ENCODE measurements at places on chromosomes 4 and X.

- peak; percentile 52 for DNase-seq
Observed at GRCh38 chr4:184745831-184746795, 12.2 kb upstream of the CENPU start.

DNA sequence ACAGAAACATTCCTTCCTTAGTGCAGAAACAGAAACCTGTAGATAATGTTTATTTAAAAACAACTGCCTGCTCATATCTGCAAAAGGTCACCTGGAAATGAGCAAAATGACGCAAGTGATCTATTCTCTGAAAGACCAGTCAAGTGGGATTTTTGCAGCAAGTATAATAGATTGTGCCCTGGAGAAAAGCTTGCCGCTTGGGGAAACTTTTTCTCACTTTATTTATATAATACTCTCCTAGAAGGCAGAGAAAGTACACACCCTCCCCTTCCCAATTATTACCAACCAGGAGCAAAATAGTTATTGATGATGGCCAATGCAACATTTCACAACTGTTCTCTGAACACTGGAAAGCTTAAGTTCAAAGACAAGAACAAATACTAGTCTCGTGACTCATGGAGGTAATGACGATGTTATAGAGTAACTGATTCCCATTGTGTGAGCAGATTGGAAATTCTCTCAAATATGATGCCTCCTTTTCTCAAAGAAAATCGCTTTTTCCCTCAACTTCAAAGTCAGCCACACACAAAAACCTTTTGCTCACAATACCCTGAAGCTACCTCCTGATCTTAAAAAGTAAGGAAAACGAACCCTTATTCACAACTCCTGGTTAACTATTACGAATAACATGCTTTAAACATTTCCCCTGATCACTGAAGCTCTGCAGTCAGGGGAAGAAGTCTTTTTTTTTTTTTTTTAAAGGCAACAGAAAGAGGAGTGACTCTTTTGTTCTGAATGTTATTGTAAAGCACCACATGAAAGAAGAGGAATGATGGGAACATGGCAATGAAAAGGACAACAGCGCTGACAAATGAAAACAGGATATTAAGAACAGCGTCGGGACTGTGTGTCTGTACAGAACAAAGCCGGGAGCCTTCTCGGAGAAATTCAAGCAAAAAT, 41.0 kb downstream of the MID1 start:
- no peak for DNase-seq

DNA sequence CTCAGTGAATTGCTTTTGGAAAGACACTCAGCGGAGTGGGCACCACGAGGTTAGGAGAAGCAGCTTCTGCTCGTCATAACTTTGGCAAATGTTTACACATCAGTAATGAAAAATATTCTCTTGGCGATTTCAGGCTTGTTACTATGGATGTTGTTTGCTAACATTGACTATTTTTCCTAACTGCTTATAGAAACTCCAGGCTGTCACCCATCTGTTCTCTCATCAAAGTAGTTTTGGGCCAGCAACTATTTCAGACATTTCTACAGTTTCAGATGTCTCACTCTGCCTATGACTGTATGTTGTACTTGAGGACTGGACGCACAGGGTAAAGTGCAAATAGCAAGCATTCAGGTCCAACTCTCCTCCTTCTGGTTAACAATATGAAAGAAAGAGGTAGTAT, 346.7 kb downstream of the TRIML1 start:
- no peak for DNase-seq

DNA sequence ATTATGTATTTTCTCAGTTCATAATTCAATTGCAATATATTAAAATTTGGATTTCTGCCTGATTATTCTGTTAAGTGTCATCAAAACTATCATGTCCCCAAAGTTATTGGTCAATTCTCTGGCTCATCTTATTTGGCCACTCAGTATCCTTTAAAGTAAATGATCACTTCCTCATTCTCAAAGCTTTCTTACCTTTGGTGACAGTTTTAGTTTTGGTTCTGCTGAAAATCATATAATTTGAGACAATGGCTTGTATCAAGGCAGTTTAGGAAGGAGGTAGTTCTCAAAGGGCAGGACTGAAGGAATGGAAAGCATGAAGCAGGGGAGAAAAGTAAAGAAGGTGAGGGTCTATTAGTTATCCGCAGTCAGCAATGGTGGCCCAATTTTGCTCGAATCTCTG, 1832.1 kb downstream of the ARAP2 start:
- DNase-seq = no peak

DNA sequence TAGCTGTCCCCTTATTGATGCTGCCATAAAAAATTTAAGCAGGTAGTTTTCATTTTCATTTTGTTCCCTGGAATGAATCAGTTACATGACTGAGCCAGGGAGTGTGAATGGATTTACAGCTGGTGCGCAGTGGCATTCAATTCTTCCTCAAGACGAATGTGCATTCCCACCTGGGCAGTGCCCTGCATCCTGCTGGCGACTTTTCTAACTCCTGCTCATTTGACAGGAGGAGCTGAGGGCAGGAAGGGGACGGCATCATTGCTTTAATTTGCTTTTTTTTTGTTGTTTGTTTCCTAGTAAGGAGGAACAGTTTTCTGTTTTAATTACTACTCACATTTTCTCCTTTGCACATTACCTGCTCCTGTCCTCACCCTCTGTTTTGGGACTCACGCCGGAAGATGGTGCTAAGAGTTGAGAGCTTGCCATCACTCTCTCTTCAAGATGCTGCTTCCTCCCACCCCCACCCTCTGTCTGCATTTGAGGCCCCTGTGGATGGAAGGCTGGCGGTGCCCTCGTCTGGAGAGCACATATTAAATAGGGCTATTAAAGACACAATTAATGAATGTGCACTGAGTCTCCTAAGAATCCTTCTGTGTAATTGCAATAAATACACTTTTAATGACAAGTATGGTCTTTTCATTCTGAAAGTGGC, 35.8 kb downstream of the PSAPL1 start:
- DNase-seq = no peak

DNA sequence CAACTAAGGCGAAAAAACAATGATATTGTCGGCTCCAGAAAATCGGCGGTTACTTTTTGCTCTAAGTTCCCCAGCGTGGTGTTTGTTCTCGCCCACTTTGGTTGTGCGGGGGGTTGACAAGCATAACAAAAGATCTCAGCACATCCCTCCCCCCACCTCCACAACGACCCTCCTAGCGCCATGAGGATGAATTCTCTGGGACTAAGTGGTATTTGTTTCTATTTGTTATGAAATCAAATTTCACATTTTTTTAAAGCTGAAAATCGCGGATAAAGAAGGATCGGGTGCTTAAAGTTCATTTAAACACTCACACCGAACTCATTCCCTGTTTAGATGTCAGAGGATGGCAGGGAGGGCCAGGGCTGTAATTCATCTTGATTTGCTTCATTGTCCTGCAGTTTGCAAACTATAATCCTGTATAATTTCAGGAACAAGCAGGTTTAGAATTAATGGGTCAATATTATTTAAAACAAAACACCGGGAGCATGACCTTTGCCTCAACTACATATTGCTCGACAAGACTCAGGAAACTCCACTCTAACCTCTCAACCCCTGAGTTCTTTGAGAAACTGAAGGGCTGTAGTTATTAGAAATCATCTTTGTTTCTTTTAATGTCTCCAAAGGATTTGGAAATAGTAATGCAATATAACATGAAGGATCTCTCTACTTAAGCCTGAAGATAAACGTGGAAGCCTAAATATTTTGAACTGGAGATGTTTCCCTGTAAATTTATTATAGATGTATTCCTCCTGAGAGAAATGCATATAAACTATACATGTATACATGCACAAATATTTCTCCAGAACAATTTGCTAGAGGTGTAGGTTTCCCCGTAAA, 6.4 kb downstream of the PITX2 start:
- DNase-seq = no peak

DNA sequence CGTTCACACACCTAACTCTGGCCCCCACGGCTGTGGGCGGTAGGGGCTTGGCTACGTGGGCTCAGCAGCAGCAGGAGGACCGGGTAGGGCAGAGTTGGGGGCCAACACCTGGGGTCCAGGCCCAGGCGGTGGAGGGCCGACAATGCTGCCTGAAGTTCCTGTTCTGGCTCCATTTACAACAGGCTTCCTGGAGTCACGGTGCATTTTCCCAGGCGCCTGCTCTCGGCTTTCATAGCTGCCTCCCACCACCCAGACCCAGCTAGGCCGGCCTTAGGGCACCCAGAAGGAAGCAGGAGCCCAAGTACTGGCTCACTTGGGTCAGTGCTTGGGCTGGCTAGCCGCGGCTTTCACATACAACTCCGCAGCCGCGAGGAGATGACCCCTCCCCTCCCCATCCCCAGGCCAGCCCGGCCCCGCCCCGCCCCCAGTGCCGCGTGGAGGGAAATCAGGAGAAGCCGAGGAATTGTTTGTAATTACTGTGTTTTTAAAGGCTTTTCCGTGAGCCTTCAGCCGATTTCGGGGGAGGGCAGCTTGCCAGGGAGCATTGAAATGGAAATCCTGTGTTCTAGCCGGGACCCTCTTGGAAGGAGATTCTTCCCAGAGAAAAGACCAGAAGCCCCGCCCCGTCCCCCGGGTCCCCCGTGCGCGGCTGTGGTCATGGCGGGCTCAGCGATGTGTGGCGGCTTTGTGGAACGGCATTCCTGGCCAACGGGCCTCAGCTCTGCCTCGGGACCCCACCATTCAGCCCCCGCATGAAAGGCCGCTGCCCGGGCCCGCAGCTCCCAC, 28.5 kb downstream of the PJA1 start:
- DNase-seq = peak; percentile 16

- no peak for DNase-seq
Observed at GRCh38 chrX:145654486-145654885, 163.1 kb upstream of the SLITRK2 start.

- no peak for DNase-seq
Observed at GRCh38 chrX:36861601-36862000, 146.6 kb upstream of the FAM47C start.

GRCh38 chr4:152156442-152156841, 379.4 kb downstream of the FBXW7 start:
- DNase-seq = no peak

DNA sequence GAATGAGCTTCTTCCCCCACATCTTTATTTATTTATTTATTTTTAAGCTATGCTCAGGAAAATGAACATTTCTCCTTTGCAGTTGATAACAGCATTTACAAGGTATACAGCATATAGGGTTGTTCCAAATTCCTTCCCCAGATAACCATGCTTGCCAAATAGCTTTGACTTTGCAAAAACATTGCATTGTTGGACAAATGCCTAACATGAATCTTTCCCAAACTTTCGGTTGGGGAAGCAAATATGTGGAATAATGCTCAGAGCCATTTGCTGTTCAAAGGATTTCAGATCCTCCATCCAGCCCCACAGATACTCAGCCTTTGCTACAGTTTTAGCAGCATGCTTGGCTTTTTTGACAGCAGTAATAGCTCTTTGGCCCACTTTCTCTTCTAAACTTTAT, 127.2 kb upstream of the AGA start:
- DNase-seq = no peak

DNA sequence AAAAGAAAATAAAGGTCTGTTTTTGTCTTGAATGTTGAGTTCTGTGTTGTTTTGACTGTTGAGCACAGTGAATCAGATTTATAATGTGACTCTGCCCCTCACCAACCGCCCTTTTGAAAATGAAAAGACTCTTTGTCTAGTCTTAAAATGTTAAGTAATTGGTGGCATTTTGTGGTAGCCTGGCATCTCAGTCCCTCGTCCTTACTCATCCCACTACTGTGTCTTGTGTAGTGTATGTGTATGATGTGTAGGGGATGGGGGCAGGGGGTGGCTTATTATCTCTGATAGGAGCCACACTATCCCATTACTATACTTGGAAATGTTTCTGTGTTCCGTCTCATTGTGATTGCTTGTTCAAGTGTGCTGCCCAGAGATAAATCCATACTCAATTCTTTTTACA, 12.2 kb downstream of the KLHL34 start:
- no peak for DNase-seq

DNA sequence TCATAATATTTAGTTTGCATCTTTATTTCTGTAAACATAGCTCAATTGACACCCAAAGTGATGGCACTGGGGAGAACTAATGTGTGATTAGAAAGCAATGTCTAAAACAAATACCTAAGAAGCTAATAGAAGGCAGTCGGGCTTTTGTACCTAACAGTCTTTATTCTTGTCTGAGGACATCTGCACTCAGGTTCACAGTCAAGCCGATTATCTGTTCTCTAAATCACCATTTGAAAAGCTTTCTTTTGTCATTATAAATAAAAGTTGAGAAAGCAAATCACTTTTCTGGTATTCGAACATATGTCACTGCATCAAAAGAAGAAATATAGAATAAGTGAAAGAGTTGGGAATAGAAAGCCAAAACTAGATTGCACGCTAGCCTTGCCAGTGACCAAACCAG, 2037.9 kb upstream of the TENM3 start:
- no peak for DNase-seq

- no peak for DNase-seq
Observed at GRCh38 chr4:78361621-78362120, 189.9 kb upstream of the ANXA3 start.

- DNase-seq = no peak
Observed at GRCh38 chr4:92968556-92968955, 664.8 kb downstream of the GRID2 start.

- no peak for DNase-seq
Observed at GRCh38 chrX:9890681-9891091, 76.5 kb upstream of the CLDN34 start.

DNA sequence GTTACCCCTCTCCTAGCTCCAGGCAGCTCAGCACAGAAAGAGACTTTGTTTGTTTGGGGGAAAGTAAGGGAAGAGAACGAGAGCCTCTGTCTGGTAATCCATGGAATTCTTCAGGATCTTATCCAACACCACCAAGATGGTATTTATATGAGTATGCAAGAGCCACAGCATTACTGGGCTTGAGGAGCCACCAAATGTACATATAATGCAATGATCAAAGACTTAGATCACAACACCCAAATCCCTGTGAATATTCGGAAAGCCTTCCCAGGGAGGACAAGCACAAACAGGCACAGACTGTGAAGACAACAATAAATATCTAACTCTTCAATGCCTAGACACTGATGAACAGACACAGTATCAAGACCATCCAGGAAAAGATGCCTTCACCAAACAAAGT, 116.6 kb downstream of the UPRT start:
- no peak for DNase-seq

DNA sequence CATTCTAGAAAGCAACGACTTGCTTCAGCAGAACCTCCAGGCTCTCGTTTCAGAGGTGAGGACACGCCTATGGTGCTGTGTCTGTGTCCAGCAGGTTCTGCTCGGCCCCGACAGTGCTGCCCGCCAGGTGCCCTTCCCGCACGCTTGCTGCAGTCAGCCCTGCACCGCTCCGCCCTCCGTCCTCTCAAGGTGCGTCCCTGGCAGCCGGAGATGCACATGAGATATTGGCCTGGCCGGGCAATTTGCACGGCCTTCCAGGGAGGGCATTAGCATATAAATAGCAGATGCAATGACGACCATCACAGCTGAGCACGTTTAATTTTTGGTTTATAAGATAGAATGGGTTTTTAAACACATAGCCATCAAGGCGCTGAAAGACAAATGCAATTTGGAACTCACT, 14.4 kb downstream of the UVSSA start:
- DNase-seq = no peak

DNA sequence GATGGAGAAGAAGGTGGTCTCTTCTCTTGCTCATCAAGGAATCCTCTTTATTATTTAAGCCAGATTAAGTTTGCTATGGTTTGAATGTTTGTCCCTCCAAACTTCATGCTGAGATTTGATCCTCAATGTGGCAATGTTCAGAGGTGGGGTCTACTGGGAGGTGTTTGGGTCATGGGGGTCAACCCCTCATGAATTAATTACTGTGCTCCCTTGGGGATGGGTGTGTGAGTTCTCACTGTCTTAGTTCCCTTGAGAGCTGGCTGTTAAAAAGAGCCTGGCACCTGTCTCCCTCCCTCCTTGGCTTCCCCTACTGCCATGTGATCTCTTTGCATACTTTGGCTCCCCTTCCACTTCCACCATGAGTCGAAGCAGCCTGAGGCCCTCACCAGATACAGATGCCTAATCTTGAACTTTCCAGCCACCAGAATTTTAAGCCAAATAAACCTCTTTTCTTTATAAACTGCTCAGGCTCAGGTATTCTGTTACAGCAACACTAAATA, 36.0 kb upstream of the CD38 start:
- no peak for DNase-seq
